ENCODE measurements at places on chromosomes 11 and 22.

DNA sequence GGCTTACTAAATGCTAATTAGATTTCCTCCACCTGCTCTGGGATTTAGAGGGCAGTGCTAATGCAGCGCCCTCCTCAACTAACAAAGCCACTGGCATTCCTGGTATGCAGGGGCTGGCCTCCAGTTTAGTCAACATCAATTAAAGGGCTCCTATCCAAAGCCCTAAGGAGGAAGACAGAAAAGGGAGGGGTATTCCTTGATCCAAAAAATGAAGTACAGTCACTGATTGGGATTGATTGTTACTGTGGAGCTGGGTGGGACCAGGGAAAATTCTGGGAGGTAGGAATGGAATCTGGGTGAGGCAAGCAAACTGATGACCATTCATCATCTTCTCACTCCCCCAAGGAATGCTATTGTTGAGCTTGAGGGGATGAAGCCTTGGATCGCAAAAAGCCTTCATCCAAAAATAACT is 52.2 kb downstream of the GAB2 start:
- no peak for DNase-seq

DNA sequence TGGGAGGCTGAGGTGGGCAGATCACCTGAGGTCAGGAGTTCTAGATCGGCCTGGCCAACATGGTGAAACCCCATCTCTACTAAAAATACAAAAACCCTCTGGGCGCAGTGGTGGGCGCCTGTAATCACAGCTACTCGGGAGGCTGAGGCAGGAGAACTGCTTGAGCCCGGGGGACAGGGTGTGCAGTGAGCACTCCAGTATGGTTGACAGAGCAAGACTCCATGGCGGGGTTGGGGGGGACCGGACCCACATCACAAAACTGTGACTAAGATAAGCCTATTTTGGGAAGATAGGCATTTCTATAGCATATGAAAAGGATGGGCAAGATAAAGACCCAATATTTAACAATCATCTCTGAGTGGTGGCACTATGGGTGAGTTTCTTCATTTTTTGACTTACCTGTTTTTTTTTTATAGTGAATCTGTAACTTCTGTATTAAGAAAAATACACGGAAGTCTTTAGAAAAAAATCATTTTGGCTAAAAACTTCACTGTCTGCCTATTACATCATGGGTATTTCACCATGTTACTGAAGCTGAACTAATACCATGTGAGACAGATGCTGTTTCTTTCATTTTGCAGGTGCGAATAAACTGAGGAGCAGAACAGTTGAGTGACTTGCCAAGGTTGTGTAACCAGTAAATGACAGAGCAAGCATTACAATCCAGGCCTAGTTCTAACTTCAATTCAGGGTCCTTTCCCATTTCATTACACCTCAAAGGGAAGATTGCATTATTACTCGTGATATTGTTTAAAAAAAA is 2.5 kb downstream of the CELF1 start:
- DNase-seq, result no peak

GRCh38 chr11:92123540-92123939 is 101.1 kb upstream of the FAT3 start:
- no peak for DNase-seq

- DNase-seq, result no peak
Observed at GRCh38 chr11:58762284-58763119, 30.8 kb upstream of the GLYAT start.

DNA sequence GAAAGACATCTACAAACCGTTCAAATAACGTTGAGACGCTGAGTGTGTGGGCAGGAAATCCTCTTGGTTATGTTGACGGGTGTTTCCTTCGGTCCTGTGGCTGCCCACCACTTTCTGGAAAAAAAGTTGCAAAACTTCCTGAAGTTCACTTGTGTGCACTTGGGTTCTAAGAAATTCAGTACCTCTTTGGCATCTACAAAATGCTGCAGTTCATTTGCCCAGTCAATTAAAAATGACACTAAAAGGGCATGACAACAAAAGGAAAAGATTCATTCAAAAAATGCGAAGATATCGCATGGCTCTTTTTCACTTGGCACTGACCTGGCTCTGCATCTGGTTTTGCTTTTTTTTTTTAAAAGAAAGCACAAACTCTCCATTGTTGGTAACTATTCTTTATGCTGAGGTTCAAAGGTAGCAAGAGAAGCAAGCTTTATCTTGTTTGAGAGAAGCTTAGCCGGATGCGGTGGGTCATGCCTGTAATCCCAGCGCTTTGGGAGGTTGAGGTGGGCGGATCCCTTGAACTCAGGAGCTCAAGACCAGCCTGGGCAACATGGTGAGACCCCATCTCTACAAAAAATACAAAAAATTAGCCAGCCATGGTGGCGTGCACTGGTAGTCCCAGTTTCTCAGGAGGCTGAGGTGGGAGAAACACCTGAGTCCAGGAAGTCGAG is 10.6 kb upstream of the XBP1 start:
- DNase-seq, result no peak

- no peak for DNase-seq
Observed at GRCh38 chr22:48713272-48714205, 1114.1 kb downstream of the BRD1 start.

GRCh38 chr22:29987137-29987536 is 93.1 kb upstream of the HORMAD2 start:
- DNase-seq, result no peak

DNA sequence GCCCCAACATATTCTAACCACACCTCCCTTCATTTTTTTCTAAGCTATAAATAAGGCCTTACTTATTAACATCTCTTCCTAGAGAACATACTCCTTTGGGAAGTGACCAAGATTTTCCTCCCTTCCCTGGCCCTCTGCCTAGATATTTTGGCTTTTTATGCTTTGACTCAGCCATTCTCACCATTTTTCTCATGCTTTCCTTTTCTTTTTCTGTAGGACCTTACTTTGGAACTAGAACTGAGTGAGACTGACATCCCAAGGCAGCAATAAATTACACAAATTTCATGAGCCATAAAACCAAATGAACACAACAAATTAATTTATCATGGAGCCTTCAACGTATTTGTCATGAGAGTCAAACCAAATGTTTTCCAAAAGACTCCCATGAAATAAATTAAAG is 142.7 kb upstream of the CTSC start:
- no peak for DNase-seq

- no peak for DNase-seq
Observed at GRCh38 chr22:49550766-49551362, 276.8 kb downstream of the BRD1 start.

DNA sequence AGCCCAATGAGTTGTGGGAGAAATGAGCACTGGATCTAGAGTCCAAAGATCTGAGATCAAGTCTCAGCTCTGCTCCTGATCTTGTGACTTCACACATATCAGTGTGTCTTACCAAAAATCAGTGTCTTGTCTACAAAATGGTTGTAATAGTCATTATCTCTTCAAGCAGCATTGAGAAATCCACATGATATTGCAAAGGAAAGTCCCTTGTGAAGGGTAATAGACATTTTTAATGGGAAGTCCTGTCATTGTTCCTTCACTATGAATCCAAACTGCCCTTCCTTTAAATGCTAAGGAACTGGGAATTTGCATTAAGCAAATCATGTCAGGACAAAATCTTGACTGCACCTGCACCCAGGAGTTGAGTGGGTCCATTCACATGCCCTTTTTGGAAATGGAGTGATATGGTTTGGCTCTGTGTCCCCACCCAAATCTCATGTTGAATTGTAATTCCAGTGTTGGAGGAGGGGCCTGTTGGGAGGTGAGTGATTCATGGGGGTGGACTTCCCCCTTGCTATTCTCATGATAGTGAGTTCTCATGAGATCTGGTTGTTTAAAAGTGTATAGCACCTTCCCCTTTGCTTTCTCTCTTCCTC is 51.1 kb downstream of the COMMD9 start:
- DNase-seq, result no peak

GRCh38 chr11:64536997-64537396 is 54.0 kb upstream of the SLC22A12 start:
- no peak for DNase-seq

DNA sequence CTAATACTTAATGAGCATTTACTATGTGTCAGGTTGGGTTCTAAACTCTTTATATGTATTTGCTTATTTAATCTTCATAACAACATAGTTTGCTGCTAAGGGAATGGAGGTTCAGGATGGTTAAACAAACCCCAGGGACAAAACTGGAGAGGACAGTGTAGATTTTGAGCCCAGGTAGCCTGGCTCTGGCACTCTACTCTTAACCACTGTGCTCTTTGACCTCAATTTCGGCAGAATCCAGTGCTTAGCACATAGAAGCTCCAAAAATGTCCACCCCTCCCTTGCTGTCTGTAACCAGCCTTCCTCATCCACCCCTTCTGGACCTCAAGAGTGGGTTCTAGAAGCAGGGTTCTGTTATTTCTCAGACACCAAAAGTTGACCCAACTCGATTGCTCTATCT is 88.0 kb upstream of the SYT13 start:
- DNase-seq, result no peak

GRCh38 chr11:19849107-19849789 is 136.6 kb downstream of the NAV2 start:
- DNase-seq, result no peak

DNA sequence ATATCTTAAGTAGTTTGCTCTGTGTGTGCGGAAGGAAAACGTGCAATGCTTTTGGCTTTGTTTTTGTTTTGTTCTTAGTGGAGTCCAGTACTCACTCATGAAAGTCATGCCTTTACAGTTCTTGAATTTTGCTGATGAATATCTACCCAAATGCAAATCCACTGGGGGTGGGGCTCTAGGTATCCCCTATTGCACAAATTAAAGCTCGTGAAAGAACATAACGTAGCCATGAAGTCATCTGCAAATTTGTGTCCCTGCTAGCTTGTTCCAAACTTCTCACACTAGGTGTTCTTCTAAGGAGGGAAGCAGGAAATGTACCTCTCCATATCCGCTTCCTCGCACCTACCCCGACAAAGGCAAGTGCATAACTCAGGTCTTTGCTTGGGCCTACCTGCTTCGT is 118.9 kb downstream of the MICAL3 start:
- no peak for DNase-seq

DNA sequence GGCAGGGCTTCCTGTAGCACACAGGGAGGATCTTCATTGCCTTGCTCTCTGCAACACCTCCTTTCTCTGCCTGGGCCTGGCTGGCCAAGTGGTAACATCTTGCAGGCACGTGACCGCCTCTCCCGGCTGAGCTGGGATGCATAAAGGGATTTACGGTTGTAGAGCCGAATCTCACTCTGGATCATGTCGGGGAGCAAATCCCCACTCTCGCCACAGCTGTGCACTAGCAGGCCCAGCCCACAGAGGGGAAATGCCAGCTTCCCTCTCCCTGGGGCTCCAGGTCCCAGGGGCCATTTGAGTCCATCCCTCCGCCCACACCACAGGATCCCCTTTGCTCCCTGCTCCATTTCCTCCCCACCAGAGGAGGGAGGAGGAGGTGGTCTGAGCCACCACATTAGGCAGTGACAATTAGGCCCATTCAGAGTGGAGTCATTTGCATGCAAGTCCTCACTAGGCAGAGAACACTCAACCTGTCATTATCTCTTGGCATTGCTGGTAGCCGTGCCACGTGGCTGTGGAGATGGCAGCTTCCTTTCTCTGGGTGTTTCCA is 196.7 kb downstream of the DSCAML1 start:
- DNase-seq, result peak; percentile 93

GRCh38 chr11:61756452-61757212 is 4.2 kb downstream of the MYRF start:
- DNase-seq, result no peak

DNA sequence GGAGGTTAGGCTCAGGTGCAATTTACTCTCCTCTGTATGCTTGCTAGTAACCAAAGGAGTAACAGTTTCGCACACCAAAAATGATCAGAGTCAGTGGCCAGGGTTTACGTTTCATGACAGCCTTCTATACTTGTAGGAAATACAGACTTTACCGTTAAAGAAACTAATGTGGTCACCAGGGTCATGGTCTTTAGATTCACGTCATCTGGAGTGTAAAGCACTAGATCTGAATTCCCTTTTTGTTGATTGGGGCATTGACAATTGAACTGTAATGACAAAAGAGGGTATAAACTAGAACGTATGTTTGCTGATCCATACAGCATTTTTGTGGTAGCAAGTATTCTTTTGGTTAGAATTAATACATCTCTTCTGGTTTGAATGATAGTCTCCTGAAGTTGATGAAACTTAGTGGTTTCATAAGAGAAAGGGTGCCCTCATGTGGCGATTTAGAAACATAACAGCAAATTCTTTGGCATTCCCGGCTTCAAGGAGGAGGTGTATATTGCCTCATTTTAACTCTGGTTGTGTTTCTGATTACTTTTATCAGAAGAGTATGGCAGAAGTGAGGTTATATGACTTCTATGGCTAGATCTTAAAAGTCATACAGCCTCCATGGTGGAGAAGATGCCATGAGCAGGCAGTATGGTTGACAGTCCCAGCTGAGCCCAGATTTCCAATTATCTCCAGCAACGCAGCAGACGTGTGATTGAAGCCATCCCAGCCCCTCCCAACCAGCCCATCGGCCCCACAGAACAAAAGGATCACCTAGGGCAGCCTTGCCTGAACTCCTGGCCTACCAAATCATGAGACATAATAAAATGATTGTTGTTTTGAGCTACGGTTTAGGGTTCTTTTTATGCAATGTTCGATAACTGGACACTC is 35.1 kb downstream of the MMP7 start:
- DNase-seq, result peak; percentile 88

DNA sequence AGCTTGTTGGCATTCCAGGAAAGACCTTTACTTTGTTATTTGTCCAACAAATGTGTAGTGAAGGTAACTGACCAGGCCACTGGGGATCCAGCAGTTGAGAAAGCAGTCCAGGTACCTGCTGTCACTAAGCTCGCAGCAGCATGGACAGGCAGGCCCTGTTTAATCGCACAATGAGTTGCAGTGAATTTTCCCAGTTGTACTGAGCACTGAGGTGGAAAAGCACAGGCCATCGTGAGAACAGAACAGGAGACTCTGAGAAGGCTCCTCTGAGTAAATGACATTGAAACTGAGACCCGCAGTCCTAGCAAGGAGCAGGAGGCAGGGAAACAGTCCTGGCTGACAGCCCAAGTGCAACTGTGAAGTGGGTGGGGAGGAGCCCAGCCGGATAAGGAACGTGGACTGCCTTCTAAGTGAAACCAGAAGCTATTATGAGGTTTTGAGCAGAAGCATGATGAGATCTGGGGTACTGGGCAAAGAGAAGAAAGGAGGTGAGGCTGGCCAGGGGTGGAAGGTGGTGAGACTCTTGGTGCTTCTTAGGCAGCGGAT is 39.8 kb upstream of the CDON start:
- peak; percentile 23 for DNase-seq

DNA sequence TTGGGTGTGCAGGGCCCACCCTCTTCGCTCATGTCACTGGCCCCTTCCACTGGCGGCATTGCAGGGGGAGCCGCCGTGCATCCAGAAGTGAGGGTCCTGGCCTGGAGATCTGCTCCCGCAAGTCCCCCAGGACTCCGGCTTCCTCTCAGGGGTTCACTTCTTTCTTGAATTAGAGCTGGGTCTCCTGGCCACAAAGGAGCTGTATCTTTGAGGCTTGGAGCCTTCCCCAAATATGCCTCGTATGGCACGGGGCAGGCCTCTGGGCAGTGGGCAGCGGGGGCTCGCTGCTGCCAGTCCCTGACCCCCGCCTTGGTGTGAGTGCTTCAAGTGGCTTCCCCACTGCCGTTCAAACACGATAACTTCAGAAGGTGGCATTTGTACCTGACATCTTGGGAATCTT is 7.4 kb upstream of the IFITM3 start:
- DNase-seq, result no peak

All from NCI-H1105 treated with DMSO at 0.1 percent for 48 hours (cell line).